ENCODE measurements at places on chromosomes 3 and 15.

DNA sequence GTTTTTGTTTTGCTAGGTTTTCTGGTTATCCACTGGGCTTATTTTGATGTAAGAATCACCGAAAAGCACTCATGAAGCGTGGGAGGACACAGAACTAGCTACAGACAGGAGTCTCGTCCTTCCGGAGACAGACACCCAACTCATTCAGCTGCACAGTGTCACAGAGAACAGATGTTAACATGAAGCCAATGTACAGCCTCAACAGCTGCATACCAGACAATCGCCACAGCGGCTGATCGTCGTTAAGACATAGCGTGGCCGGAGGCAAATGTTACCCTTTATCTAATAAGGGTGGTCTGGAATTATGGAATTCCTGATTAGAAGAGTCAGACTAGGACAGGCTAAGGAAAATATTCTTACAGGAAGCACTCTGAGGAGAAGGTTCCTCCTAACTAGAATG, 1.1 kb upstream of the PYGO1 start:
- no peak for DNase-seq

DNA sequence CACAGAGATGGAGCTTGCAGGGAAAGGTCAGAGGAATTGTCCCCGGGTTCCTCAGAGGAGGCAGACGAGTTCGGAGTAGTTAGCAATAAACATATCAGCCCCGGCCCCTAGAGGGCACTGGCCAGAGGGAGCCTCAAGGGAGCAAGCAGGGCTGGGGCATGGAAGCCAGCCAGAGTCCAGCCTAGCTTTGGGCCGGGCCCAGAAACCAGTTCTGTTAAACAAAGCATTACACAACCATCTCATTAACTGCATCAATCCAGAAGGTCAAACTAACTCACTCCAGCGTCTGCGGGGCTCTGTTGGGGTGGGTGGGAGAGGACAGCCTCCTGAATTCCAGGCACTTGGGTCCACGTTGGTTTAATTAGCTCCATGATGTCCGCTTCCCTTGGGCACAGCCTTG, 41.0 kb upstream of the IREB2 start:
- no peak for DNase-seq

GRCh38 chr3:174111776-174112175, 714.2 kb downstream of the NLGN1 start:
- no peak for DNase-seq

GRCh38 chr15:70535071-70535954, 228.0 kb downstream of the UACA start:
- DNase-seq = no peak

- no peak for DNase-seq
These were observed 17.3 kb upstream of the USP50 start for GRCh38 chr15:50563756-50564155.
